ENCODE measurements at places on chromosomes 5 and 9.

DNA sequence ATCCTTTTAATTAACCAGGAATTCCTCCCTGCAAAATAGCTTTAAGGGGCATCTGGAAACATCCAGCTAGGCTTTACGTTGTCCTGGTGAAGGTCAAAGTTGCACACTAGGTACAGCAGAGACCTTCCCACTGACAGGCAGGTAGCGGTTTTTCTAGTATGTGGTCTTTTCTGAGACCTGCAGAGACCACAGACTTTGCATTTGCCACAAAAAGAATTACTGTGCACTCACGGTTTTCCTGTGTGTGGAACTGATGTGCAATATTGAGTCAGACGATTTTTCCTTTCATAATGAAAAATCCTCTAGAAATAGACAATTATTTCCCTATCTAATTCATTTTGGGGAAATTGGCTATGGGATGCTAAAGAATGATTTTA, 417.0 kb upstream of the ADAMTSL1 start:
- DNase-seq, result no peak

- no peak for DNase-seq
These were observed 144.1 kb upstream of the IER5L start for GRCh38 chr9:129322022-129322621.

GRCh38 chr5:54900984-54901725, 84.2 kb downstream of the ESM1 start:
- no peak for DNase-seq

DNA sequence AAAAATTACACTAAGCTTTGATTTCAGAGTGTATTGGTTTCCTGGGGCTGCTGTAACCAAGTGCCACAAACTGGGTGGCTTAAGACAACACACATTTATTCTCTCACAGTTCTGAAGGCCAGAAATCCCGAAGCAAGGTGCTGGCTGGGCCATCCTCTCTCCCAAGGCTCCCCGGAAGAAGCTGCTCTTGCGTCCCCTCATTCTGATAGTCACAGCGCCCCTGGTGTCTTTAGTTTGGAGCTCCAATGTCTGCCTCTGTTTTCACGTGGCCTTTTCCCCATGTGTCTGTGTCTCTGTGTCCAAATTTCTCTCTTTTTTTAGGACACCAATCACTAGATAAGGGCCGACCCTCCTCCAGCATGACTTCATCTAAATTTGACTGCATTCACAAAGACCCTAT, 56.7 kb downstream of the ROPN1L start:
- DNase-seq, result no peak

GRCh38 chr9:115650768-115651167, 502.8 kb upstream of the PAPPA start:
- DNase-seq, result no peak

- DNase-seq, result no peak
These were observed 40.6 kb downstream of the SGCD start for GRCh38 chr5:156367597-156367996.

- no peak for DNase-seq
These were observed 337.7 kb downstream of the CDK5RAP2 start for GRCh38 chr9:120242116-120242811.

GRCh38 chr9:8799206-8799605, 999.6 kb upstream of the DMAC1 start:
- DNase-seq, result no peak

- DNase-seq, result no peak
These were observed 153.7 kb downstream of the INSYN2B start for GRCh38 chr5:169826618-169827017.

DNA sequence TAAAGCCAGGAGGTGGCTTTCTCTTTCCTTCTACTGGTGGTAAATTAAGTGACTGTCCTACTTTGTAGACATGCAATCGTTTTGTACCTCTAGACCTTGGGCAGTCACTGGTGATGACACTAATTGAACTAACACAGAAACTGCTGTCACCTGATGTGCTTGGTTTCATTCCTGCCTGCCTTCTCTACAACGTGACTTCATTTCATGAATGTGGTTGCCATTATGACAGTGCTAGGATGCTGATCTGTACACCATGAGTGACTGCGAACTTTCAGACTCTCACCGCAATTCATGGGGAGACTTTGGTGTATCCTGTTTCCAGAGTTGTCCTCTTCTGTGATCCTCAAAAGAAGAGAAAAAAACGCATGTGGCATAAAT, 47.5 kb downstream of the UBE2QL1 start:
- no peak for DNase-seq

DNA sequence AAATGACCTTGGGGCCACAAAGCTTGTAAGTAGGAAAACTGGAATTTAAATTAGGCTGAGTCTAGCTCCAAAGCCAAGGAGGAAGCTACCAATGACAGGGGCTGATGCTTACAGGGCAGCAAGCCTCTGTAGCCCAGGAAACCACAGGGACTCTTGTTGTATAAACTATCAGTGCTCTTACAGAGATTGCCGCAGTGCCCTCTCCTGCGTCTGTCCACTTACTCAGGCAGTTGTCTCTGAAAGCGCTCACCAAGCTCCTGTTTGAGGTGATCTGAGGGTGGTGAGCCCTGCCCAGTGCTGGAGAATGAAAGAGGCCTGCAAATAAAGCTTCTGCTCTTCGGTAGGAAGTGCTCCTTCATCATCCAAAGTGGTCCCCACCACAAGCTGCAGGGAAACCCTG, 498.8 kb downstream of the ARHGEF28 start:
- no peak for DNase-seq

- DNase-seq, result no peak
These were observed 110.1 kb upstream of the MOCS2 start for GRCh38 chr5:53219610-53220009.

- no peak for DNase-seq
These were observed 111.6 kb downstream of the CMYA5 start for GRCh38 chr5:79800979-79801827.

- DNase-seq, result no peak
These were observed 129.4 kb downstream of the LPAR1 start for GRCh38 chr9:110908894-110909293.

DNA sequence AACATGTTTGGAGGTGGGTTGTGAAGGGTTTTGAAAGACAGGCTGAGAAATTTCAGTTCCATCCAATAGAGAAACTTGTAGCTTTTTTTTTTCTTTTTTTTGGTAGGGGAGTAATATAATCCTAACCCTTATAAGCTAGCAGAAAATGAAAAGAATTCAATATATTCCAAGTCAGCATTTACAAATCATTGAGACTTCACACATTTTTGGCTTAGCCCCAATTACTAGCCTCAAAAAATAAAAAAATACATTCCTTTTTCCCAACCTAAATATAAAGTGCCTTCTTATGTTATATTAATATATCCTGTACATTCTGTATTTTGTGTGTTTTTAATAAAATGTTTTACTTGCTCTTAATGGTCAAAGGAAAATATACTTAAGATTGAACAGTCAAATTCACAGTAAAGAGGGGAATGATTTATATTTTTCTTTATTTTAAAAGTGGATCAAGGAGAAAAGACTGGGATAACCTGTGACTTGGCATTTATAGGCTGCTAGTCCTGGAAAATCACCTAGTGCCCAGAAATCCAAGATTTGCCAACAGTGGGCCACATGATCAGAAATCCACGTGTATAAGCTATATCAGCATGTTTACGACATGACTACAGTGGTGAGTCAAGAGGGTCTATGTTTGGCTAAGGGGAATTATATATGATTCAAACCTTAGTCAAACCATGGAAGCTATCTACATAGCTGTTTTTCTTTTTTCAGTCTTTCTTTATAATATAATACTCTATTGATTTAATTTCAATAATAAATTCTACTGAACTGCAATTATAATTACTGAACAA, 14.5 kb downstream of the HACD4 start:
- no peak for DNase-seq

GRCh38 chr5:56288873-56289601, 55.9 kb upstream of the ANKRD55 start:
- no peak for DNase-seq

- DNase-seq, result no peak
These were observed 78.6 kb upstream of the SLC28A3 start for GRCh38 chr9:84419031-84419602.

GRCh38 chr5:157324237-157324636, 58.3 kb downstream of the CYFIP2 start:
- no peak for DNase-seq

- no peak for DNase-seq
These were observed 315.3 kb upstream of the SLC30A5 start for GRCh38 chr5:68778484-68778883.

DNA sequence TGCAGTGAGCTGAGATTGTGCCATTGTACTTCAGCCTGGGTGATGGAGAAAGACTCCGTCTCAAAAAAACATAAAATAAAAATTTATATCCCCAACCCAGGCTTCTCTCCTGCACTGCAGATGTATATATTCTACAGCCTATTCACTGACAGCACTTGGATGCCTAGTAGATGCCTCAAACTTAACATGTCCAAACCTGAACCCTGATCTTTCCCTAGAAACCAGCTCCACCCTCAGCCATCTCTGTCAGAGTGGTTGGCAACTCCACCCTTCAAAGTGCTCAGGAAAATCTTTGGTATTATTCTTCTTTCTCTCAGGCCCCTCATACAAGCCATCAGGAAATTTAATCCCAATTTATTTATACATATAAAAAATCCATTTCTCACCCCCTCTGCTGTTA, 36.9 kb upstream of the TXN start:
- no peak for DNase-seq

DNA sequence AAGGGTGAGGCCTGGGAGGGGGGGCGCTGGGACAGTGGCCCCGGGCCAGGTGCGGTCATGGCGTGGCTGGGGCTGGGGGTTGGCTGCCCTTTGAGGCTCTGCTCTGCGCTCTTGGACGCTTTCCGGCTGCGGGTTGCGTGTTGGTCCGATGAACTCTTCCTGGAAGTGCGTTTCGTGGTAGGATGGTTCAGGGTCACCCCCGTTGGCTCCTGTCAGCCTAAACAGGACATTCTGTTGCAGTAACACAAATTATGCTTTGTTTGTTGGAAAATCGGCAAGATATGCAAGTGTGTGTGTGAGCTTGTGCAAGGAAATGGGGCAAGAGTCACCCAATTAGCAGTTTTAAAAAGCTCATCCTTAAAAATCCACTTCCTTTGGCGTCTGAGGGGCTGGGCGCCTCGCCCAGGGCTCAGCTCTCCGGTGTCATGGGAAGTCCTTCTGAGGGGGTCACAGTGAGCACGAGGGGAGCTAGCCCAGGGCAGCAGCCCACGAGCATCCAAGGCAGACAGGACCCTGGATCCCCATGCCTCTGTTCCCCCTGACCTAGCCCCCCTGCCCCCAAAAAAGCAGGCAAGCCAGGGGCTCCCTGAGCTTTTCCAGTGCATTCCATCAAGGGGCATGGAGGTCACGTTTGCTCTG, 22.2 kb upstream of the RNU6ATAC start:
- no peak for DNase-seq

DNA sequence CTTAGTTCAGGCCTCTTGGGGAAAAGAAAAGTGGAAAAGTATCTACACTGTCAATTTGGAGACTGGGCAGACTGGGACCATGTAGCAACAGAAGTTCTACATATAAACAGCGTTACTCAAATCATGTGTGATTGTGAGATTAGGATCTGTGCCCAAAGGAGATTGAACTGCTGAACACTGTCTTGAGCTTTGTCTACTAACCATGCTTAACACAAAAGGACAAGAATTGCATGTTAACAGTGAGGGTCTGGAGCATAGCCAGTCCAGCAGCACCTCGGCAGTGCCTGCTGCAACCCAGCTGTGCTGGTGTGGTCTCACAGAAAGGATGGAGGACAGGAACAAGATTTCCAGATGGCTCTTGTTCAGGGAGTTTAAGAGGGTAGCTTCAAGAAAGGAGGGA, 5.7 kb downstream of the PAM start:
- DNase-seq, result no peak

- no peak for DNase-seq
These were observed 807.9 kb downstream of the PRELID2 start for GRCh38 chr5:145027286-145027685.

- no peak for DNase-seq
These were observed 113.4 kb upstream of the GHR start for GRCh38 chr5:42309865-42310264.

- DNase-seq, result no peak
These were observed 26.0 kb upstream of the C9orf72 start for GRCh38 chr9:27599102-27599869.

- DNase-seq, result no peak
These were observed 181.6 kb downstream of the CD180 start for GRCh38 chr5:67014957-67015400.

- no peak for DNase-seq
These were observed 321.4 kb upstream of the ACTBL2 start for GRCh38 chr5:57804007-57804444.

DNA sequence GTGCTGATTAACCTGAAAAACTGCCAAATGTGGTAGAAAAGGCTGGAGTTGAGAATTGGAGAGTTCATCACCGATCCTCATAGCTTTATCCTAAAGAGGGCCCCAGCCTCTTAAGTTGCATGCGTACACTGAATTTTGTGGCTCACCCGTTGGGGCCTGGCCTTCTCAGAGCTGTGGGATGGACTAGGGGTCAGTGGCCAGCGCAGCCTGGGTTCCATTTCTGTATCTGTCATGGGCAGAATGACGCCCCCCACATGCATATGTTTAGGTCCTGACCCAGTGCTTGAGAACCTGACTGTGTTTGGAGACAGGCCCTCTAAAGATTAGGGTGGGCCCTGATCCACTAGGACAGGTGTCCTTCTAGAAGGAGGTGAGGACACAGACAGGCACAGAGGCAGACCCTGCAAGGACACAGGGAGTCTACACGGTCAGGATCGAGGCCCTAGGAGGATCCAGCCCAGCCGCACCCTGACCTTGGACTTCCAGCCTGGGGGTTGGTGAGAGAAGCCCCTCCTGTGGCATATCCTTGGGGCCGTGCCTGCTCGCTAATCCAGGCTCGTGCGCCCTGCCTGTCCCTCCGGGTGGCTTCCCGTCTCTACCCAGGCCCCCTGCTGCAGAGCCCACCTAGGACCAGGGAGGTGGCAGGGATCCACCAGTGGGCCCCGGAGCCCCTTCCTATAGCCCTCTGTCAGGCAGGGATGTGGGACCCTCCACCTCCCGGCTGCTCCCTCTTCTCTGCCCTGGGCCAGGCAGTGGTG, 32.2 kb downstream of the NDUFS6 start:
- no peak for DNase-seq

DNA sequence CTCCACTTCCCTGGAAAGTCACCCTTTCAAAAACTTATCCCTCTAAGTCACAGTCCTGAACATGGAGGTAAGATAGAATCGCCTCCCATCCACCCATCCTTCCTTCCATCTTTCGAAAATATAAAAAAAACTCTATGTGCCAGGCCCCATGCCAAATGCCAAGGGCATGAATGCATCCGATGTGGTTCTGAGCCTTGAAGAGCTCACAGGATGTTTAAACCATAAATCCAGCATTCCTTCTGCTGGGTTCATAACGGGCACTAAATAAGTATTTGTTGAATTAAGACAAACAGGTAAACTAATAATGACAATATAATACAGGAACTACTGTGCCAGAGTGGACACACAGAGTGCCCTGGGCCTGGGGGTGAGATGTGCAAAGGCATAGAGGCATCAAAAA, 147.3 kb downstream of the TTLL11 start:
- DNase-seq, result no peak

- no peak for DNase-seq
These were observed 31.2 kb upstream of the ACTBL2 start for GRCh38 chr5:57513785-57514184.

DNA sequence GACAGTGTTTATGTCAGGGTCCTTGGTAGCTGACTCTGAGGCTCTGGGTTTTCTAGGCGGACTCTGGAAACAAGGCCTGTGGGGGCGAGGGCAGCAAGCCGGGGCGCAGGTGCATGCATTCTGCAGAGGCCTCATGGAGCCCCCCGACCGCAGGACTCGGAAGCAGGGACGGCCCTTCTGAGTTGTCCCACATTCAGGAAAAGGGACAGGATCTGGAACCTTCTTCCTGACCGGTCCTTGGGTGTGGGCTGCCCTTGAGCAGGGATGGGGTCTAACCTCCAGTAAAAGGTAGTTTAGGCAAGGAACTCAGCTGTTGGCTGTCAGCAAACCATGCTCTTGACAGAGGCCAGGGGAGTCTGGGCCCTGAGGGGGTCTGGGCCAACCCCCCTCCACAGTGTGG, 7.4 kb upstream of the COL5A1 start:
- DNase-seq, result no peak
